ENCODE measurements at places on chromosomes 11 and 22.

DNA sequence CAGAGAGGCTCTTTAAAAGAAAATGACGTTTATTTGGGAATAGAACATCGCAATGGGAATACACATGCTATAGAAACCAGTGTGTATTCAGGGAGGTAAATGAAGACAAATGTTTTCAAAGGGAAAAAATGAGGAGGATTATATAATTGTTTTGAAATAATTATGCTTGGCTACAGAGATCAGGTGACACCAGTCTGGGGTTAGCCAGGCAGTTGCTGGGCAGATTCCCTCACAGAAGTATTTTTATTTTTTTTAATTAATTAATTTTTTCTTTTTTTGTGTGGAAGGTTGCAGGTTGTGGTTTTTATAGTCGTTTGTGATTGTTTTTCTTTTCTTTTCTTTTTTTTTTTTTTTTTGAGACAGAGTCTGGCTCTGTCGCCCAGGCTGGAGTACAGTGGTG, 5.6 kb upstream of the STARD10 start:
- no peak for DNase-seq

- no peak for DNase-seq
Measured at GRCh38 chr22:28937206-28938025, 54.0 kb downstream of the ZNRF3 start.

GRCh38 chr11:33906484-33907186, 14.8 kb upstream of the LMO2 start:
- DNase-seq: no peak

GRCh38 chr11:14133381-14133780, 170.9 kb downstream of the SPON1 start:
- no peak for DNase-seq

- DNase-seq: no peak
Measured at GRCh38 chr11:69703768-69704507, at the start of gene FGF19. FGF19 (minus strand) TSS chr11:69704022; CDS start chr11:69703876, 146 bp downstream.

DNA sequence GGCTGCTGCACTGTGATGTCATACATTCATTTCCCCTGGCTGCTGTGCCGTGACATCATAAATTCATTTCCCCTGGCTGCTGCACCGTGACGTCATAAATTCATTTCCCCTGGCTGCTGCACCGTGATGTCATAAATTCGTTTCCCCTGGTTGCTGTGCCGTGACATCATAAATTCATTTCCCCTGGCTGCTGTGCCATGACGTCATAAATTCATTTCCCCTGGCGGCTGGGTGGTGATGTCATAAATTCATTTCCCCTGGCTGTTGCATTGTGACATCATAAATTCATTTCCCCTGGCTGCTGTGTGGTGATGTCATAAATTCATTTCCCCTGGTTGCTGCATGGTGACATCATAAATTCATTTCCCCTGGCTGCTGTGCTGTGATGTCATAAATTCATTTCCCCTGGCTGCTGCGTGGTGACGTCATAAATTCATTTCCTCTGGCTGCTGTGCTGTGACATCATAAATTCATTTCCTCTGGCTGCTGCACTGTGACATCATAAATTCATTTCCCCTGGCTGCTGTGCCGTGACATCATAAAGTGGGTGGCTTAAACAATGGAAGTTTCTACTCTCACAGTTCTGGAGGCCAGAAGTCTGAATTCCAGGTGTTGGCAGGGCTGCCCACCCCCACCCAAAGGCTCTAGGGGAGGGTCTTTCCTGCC, 301.1 kb downstream of the SHANK2 start:
- no peak for DNase-seq

DNA sequence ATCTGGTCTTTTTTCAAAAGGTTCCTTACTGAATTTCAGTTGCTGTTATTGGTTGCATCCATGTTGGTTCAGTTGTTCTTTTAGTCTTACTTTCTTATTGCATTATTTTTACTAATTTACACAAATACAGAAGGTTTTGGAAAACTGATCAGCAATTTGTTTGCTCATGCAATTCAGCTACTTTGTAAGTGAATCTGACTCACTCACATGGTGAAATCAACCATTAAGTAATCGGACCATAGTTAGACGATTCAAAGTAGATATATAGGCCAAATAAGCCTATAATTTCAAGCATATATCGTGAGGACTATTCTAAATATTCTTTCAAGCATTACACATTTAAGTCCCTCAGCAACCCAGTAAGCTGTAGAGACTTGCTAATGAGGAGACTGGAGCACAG, 41.7 kb downstream of the CCDC83 start:
- DNase-seq: no peak

GRCh38 chr11:34706709-34707461, 86.0 kb downstream of the EHF start:
- no peak for DNase-seq

- no peak for DNase-seq
Measured at GRCh38 chr22:20025401-20026203, 4.7 kb downstream of the TANGO2 start.

DNA sequence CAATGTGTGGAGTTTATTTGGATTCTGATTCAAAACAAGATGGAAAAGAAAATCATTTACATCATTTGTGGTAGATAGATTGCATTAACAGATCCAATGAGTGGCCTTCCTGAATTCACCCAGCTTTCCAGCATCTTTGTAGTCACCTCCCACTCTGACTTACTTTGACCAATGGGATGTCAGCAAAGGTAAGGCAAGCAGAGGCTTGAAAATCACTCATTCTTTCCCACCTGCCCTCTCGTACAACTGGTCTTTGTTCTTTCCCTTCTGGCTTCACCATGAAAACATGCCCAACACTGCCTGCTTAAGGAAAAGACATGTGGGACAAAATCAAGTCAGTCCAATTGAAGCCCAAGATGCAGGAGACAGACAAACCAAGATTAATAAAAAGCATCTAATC, 202.1 kb downstream of the TTC28 start:
- no peak for DNase-seq

DNA sequence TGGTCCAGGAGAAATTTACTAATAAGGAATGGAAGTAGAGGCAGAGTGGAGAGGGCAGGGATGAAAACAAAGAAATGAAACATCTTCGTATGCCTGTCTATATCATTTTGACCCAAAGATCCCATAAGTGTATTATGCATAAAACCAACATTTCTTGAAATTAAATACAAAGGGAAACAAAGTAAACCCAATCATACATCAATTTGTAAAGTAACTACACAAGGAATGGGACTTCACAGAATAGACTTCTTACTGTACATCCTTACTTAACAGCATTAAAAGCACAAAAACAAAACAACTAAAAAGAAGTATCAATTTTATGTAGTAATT, 253.6 kb upstream of the CCDC179 start:
- DNase-seq: no peak

GRCh38 chr11:117809236-117810055, 12.4 kb upstream of the DSCAML1 start:
- no peak for DNase-seq

GRCh38 chr11:31060880-31061279, 308.7 kb downstream of the DCDC1 start:
- DNase-seq: no peak

DNA sequence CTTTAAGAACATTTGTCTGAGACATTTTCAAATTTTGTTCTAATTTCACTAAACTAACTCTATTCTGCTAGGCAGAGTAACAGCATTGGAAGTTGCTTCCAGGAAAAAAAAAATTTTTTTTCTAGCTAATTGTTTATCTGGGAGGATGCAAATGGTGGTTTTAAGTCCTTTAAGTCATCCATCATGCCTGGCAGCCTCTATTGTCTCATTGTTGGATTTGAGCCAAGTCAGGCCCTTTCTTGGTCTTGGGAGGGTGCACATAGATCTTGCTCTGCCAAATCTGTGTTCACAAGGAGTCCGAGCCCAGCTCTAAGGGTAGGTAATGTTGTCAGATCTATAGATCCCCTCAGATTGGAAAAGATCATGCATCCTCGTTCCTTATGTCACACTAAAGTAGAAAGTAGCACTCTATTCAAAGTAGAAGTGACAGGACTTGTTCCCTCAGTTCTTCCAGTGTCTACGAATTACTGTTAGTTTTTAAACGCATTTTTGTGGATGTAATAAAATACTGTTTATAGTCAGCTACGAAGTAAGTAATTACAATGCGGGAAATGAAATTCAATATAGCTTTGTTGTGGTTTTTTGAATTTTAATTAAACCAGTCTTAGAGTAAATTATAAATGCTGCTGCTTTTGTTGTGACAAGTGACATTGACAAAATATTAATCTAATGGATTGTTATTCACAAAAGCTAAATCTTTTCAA, 166.0 kb upstream of the RASSF10 start:
- no peak for DNase-seq

- DNase-seq: no peak
Measured at GRCh38 chr11:128095466-128095981, 491.8 kb downstream of the ETS1 start.

DNA sequence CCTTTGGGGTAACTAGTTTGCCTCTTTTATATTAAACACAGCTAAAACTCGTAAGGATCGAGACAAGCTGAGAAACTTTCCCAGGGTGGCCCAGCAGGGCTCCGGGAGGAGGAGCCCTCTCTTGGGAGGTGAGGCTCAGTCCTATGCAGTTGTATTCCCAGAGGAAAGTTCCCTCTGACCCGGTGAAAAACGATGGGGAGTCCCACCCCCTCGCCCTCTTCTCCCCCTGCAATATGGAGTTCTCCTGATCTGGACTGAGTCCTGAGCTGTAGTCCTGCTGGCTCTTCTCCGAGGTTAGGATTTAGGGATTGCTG, 1.3 kb downstream of the NTM start:
- DNase-seq: no peak

- no peak for DNase-seq
Measured at GRCh38 chr11:101034076-101034475, 95.5 kb downstream of the PGR start.

- no peak for DNase-seq
Measured at GRCh38 chr22:20240447-20240764, 27.7 kb downstream of the RTN4R start.

DNA sequence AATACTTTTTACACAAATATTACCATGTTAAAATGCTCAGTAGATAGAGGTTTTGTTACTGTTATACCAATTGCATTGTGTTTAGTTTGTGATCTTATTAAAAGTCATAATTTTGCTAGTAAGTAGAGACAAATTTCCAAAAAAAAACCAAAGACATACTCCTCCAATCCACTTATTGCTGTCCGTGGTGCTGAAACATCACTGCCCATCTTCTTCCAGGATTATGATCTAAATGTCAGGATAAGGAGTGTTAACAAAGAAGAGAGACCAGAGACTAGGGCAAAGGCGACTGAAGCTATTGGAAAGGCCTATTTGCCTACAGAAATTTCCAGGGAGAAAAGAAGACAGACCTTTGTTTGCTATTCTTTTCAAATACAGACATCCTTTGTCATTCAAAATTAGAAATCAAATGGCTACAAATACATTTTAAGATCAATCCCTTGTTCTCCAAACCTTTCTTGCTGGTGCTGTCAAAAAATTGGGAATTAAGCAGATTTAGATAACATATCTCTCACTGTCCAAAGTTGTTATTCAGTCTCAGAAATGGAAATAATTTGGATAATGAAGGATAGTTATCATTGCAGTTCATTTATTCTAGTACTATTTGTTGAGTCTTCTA, 199.7 kb downstream of the C11orf91 start:
- DNase-seq: no peak

DNA sequence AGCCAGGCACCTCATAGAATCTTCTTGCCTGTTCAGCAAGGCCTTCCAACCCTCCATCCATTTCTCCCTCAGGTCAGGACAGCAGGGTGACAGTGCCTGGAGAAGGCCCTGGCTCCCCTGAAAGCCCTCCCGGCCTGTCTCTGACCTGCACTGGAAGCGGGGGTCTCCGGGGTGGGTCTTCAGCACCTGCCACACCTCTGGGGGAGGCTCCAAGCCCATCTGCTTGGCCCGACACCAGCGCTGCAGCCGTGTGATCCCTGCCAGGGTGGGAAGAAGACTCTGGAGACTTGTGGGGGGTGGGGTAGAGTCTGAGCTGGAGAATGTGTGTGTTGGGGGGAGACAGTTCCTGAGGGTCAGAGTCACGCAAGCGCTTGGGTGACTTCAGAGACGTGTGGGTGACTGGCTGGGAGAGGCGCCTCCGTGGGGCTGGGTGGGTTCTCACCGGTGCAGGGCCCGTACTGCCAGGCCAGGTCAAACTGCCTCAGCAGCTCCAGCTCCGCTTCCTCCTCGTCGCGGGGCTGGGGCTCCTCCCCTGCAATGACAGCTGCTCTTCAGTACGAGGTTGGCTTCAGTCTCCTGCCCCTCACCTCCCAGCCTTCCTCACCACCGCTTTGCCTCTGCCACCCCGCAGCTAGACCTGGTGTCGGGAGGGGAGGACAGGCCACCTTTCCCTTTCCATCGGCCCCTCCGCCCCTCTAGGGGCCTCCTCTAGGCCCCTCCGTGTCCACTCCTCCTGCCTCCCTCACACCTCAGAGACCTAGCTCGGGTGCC, 615 bp downstream of the POLD4 start:
- DNase-seq: no peak

DNA sequence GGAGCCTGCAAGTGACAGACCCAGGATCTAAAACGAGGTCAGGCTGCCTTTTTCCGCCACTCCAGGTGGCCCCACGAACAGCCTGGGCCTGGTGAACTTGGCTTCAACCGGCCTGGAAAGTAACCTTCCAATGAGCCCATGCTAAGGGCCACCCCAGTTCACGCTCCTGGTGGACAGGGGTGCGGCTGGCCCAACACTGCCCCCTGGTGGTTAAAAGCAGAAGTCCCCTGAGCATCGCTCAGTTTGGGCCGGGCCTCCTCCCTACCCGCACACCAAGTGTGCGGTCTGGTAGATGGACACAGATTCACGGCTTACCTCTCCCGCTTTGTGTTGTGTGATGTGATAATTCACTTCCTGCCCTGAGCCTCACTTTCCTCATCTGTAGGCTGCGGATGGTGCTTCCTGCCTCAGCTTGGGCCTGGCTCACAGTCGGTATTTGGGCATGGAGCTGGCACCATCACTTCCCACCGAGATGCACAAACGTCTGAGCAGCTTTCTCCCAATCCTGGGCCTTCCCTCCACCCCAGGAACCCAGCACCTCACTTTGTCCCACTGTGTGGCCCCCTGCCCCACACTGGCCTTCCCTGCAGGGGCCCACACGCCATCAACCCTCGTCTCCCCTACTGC, 13.7 kb upstream of the SEC14L3 start:
- DNase-seq: peak; percentile 62

- DNase-seq: no peak
Measured at GRCh38 chr11:27358296-27358695, 4.7 kb downstream of the CCDC34 start.

DNA sequence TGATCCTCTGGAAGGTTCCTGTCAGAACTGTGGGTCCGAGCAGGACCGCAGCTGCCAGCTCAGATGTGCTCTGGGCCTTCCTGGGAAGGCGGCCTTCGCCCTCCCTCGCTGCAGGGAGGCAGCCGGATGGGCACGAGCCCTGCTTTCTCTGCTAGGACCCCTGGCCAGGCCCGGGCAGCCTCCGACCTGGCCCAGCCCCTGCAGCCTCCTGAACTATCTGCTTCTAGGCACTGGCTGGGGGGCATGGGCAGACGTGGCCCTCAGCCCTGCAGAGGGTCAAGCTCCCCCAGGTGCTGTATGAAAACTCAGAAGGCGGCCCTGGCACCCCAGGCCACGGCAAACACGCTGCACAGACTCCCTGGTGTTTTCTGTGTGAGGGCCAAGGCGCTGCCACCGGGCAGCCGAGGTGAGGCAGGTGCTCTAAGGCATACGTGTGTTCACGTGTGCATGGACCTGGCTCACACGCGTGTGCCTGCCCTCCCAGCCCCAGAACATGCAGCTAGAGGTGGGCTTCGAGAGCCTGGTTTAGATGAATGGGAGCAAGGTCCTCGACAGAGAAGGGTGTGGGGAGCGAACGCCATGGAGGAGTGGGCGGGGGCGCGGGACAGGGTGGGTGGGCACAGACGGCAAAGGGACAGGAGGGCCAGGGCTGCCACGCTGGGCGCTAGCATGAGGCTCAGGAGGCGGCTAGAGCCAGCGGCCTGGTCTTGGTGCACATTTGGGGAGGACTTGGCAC, 4.3 kb downstream of the LRFN4 start:
- DNase-seq: no peak

All from stimulated activated CD4-positive, alpha-beta T cell treated with anti-CD3 and anti-CD28 coated beads, Interleukin-2, amount 100 ng/mL, for 4 hours (primary cell).